Activated T-cell treated with anti-CD3 and anti-CD28 coated beads, Interleukin-2, amount 50 U/mL, for 1 hour (primary cell): ENCODE measurements at places on chromosomes 5 and 9.

- no peak for DNase-seq
Observed at GRCh38 chr5:124583469-124584350, 162.7 kb downstream of the ZNF608 start.

DNA sequence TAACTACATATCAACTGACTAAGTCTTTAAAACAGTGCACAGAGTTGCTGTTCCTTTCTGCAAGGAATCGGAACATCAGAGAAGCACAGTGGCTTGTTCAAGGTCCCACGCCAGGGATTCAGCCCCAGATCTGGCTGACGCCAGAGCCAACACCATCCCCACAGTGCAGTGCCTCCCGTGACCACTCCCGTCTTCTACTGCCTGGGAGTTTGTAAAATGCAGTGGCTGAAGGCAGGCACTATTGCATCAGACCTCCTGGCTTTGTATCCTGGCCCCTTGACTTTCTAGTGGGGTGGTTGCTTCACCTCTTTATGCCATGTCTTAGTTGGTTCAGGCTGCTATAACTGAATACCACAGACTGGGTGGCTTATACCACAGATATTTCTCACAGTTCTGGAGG is 131.0 kb downstream of the NSG2 start:
- DNase-seq, result no peak

- no peak for DNase-seq
Observed at GRCh38 chr9:68771376-68771775, 66.3 kb downstream of the PIP5K1B start.

DNA sequence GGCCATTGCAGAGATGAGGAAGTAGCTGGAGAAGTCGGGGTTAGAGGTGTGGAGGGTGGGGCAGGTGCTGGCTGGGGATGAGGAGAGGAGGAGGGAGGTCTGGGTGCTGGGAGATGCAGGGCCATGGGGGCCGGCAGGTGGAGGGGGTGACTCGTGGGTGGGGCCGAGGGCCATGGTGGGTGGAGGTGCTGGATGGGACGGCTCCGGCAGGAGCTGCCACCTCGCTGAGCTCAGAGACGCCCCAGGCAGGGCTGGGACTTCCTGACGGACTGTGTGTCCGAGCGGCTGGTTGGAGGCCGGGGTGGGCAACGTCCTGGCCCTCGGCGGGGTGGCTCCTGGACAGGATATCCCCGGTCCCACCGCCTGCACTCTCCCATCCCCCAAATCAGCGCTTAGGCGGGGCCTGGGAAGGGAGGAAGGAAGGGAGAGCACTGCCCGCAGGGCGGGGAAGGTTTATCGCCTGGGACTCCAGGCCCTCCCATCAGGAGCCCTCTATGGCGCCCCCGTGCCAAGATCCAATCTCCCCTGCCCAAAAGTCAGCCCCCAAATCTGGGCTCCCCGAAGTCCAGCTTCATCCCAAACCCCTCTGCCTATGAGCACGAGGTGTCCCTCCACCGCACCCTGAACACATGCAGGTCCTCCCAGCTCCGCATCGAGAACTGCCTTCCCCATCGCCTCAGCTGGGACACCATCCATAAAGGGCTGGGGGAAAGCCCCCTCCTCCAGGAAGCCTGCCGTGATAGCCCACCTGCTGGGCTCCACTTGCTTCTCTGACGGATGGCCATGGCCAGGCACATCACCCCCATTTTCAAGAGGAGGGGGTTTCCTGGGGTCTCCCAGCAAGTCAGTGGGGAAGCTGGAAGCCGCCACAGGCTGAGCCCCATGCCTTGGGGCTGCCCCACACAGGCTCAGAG is 58.3 kb upstream of the NOTCH1 start:
- no peak for DNase-seq

- no peak for DNase-seq
Observed at GRCh38 chr5:161713042-161713441, 27.5 kb downstream of the GABRA6 start.

DNA sequence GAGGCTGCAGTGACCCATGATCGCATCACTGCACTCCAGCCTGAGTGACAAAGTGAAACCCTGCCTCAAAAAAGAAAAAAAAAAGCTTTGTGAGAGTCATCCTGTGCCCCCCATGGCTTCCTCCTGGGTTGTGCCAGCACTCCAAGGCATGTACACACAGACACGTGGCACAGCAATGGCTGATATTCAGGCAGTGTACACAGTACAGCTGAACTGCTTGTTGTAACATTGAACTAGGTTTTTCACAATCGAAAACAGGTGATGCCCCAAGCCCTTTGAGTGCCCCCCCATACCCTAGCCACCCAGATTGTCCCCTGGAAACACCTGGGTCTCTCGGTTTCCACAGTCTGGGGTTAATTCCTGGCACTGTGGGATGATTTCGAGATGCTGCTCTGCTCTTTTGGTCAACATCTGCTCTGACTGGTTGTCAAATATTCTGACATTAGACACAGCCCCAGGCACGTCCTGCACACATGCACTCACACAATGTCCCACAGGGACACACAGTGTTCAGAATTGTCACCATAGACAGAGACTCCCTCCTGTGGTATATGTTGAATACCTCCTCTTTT is 9.2 kb downstream of the SPINK4 start:
- no peak for DNase-seq

- DNase-seq, result no peak
Observed at GRCh38 chr5:178077751-178078150, 35.6 kb upstream of the N4BP3 start.

DNA sequence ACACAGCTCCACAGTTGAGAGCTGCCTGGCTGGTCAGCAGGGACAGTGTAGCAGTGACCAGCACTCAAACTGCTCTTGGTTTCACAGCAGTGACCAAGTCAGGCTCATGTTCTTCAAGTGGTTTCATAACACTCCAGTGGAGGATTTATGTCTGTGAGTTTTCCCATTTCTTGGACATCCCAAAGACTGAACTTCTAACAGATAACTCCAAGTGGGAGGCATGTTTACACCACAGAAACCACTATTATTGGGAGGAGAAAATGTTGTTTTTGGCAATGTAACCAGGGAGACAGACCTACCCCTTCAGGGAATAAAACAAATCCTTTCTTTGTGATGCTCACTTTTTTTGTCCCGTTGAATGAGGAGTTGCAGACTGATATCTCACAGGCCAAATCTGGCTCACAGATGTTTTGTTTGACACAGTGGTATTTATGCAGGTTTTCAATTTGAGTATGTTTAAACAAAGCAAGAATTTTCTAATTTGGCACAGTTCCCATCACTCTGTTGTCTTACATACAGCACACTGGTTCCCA is 141.5 kb downstream of the RMI1 start:
- DNase-seq, result no peak

GRCh38 chr9:93187047-93187446 is 3.1 kb downstream of the WNK2 start:
- no peak for DNase-seq

DNA sequence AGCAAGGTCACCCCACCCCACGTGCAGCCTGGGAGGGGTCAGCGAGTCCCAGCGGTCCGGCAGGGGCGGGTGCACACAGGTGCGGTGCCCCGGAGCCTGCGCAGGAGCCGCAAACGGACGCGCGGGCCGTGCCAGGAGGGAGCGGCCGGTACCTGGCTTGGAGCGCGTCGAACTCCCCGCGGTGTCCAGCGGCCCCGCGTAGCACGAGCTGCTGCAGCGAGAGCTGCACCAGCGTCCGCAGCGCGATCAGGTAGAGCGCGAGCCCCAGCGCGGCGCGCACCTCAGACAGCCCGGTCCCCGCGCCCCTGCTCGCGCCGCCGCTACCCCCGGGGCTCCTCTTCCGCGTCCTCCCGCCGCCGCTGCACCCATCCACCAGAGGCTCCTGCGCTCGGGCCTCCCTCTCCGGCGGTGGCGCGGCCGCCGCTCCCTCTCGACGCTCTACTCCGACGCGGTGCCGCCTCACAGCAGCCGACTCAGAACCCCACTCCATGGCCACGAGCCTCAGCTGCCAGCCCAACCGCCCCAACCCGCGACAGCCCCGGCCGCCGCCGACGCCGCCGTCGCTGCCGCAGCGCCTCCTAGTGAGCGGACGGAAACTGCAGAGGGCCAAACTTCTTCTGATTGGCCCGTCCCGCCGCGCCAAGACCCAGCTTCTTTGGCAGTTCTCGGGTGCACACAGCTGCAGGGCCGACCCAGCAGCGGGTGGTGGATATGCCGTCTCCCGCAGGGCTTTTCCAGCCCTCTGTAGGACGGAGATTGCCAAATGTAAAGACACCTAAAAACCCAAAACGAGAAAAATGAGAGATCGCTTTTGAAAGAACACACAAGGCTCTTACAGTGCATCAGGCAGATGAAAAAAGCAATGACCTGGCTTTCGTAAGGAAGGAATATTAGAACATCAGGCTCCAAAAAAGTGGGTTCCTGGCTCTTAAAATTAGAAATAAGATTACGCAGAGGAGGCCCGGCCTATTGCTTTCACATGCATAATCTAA is at the start of gene ERMP1:
TSS of gene ERMP1 (minus strand) at position 580 of the 992 bp plus-strand sequence. CDS start at position 490, 90 bp downstream.
- DNase-seq, result peak; percentile 97

- DNase-seq, result no peak
Observed at GRCh38 chr5:50807661-50808060, 141.2 kb downstream of the PARP8 start.

DNA sequence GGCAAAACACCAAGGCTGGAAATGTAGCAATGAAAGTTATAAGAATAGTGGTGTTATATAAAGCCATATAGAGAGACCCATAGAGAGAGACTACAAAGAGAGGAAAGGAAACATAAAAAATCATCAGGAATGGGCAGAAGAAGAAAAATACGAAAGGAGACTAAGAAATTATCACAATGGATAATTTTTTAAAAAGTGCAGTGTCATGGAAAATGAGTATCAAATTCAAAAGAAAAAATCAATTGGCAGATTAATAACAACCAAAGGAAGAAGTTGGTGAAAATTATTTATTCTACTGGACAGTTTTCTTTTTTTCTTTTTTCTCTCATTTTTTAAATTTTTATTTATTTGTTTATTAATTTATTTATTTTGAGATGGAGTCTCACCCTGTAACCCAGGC is 1488.4 kb upstream of the WWC1 start:
- no peak for DNase-seq

- no peak for DNase-seq
Observed at GRCh38 chr5:112248623-112249022, 170.5 kb downstream of the EPB41L4A start.

GRCh38 chr5:116576053-116576713 is 1.6 kb upstream of the SEMA6A start:
- no peak for DNase-seq

GRCh38 chr5:81826128-81826527 is 75.2 kb upstream of the SSBP2 start:
- DNase-seq, result no peak

GRCh38 chr5:145500710-145501109 is 334.4 kb downstream of the PRELID2 start:
- no peak for DNase-seq

GRCh38 chr5:14357441-14357840 is 214.3 kb downstream of the TRIO start:
- DNase-seq, result no peak

- DNase-seq, result no peak
Observed at GRCh38 chr5:52580921-52581320, 206.8 kb upstream of the ITGA1 start.

DNA sequence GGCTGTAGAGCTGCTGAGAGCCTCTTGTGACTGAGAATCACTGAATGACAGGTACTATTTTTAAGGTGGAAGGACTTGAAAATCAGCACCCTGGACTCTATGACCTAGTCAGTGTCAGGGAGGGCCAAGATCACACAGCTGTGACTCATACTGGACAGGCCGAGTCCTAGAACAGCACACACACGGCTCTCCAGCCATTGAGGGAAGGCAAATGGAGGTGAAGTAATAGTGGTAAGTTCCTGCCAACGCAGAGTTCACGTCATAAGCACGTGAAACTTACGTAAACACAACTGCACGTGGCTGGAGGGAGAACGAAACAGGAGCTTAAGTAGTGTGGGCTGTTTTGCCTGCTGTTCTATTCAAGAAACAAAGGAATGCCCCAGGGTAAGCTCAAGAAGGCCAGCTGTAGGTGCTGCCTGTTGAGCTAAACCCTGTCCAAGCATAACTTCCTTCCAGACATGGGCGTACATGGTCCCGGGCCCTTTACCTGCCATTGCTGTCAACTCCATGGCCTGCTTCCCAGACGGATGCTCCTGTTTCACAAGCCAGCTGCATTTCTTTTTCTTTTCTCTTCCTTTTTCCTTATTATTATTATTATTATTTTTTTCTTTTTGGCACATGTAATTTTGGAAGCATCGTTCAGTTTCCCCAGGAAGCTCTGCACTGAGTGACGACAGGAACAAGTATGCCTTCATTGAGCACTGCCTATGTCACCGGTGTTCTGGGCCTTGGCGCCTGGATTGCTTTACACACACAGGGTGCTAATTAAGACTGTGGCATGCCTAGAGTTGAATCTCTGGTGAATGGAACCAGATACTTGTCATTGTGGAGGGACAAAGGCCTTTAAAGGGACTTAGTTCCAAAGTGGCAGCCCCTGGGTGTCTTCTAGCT is 10.2 kb upstream of the LCP2 start:
- DNase-seq, result no peak

DNA sequence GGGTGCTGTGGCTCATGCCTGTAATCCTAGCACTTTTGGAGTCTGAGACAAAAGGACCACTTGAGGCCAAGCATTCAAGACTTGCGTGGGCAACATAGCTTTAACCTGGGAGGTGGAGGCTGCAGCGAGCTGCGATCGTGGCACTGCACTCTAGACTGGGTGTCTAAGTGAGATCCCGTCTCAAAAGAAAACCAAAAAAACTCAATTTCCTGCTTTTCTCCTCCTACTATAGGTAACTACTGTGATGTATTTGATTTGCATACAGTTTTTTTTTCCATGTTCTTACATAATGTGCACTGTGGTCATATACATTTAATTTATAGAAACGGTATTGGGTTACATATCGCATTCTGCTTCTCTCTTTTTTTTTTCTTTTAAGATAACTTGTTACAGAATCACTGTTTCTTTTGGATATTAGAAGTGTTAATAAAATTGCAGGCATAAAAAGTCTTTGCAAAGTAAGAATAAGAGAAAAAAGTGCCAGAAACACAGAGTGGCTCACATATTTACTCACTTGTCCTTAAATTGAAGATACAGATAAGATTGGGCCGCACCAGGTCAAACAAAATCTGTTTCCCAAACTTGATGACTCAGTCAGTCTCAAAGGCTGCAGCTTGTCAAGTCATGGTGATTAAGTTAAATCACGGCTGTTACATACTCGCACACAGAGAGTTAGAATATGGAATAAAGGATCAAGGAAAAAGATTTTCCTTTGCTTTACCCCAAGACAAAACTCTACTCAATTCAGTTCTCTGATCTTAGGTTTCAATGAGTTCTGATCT is 2.0 kb upstream of the PTGR1 start:
- DNase-seq, result no peak

GRCh38 chr9:121881920-121882500 is 211.1 kb downstream of the TTLL11 start:
- no peak for DNase-seq

DNA sequence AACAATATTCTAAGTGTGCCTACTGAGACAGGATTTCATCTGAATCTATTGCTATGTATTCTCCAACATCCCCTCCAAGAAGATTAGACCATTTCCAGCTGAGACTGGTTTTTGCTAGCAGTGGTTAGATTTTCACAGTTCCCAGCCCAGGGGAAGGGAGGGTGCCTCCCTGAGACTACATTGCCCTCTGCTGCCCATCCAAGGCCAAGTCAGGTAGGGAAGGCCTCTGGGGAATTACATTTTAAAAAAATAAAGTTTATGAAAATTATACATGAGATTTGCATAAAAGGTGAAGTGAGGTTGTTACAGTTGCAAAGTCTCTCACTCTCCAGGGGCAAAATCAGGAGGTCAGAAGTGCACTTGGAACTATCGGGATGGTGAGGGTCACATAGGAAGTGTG is 28.0 kb upstream of the SYK start:
- DNase-seq, result no peak
